BJ (cell line): ENCODE measurements at places on chromosomes 7 and 10.

GRCh38 chr10:59175538-59176240, 754 bp upstream of the PHYHIPL start:
- DNase-seq: no peak

DNA sequence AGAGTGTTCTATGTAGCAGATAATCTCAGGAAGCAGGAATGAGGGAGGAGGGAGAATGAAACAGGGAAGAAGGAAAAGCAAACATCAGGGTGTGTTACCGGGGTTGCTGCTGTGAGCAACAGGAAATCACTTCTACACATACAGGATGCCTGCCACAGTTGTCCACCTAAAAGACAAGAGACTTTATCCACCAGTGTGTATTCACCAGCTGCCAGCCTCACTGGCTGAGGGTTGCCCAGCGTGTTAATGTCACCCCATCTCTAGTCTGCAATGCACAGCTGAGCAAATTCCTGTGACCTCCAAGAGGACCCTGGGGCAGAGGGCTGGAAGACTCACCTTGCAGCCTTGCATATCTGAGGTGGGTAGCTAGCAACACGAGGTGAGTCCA, 183.7 kb downstream of the GPAM start:
- DNase-seq: no peak

- no peak for DNase-seq
Measured at GRCh38 chr7:83588602-83589240, 60.2 kb downstream of the SEMA3E start.

- no peak for DNase-seq
Measured at GRCh38 chr10:88505680-88506215, 77.4 kb downstream of the RNLS start.
